Stimulated activated CD4-positive, alpha-beta T cell treated with anti-CD3 and anti-CD28 coated beads, Interleukin-1b, Interleukin-23, amount 100 ng/mL, for 1 hour (primary cell): ENCODE measurements at places on chromosomes 3 and 15.

DNA sequence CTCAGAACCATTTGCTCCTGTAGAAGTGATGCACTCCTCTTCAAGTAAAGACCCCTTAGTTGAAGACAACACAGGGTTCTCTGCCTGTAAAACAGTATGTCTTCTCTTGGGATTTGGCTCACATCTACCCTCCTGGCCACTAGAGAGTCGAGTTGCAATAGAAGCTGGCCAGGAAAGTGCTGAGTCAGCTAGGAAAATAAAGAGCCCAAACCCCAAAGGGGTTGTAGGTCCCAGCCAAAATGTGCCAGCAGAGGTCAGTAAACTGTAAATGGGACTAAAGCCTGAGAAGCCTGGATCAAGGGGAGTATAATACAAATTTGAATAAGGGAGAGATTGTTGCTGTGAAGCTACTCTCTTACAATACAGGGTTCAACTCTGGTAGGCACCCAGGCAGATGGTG is 37.2 kb upstream of the THBS1 start:
- no peak for DNase-seq

DNA sequence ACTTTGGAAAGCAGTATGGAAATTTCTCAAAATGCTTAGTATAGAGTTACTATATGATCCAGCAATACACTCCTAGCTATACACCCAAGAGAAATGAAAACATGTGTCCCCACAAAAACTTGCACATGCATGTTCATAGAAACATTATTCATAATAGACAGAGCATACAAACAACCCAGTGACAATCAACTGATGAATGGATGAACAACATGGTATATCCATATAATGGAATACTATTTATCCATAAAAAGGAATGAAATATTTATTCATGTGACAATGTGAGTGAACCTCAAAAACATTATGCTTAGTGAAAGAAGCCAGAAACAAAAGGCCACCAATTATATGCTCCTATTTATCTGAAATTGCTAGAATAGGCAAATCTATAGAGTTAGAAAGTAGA is 6.7 kb downstream of the MYH15 start:
- DNase-seq: no peak

DNA sequence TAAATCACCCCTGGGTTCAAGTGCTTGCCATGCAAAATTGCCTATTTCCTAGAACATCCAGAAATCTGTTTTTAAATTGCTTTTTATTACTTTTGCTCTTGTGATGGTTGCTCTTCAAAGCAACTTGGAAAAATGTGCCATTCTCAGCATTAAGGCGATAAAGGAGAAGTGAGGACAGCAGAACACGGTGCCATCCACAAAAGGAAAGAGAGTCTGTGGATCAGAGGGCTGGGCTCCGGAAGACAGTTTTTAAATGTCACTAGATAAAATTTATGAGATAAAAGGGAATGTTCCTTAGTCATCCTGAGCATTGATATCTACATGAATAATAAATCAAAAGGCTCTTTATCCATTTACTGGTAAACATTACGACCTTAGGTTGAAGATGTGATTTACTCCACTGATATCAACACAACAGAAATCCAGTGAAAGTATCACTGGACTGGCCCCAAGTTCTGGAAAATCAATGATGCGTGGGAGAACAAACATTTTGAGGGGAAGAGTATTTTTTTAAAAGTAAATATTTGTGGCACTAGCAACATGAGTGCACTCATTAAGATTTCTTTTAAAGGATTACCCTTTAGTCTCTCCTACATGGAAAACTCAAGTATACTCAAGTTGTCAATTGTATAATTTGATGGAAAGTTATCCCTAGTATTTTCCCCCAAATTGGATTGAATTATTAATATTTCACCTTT is 554.7 kb downstream of the FHIT start:
- no peak for DNase-seq

DNA sequence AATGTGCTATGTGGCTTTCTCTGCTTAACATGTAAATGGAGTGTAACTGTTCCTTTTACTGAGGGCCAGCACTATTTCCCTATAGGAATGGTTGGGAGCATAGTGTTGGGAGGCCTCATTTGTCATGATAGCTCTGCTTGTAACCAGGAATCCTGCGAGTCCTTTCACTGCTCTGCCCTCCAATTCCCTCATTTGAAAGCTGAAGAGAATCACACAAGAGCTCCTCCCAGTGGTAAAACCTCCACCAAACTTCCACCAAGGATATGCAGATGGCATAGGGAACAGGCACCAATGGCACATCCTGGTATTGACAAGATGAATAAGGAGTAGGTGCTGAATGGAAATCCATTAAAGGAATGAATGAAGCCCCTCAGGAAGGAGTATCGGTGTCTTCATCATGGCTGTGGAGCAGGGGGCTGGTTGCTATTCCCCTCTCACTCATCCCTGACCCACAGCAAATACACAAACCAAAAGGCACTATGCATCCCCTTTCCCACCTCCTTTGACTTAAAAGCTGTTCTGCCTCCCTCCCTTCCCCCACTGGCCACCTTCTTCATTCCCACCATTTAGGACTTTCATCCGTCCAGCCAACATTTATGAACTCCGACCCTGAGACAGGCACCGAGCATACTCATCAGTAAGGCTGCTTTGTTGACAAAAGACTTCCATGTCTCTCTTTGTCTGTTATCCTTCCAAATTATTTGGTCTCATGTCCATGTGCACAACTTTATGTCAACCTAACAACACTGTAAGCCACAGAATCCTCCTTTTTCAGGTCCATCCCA is 560.8 kb downstream of the FOXP1 start:
- no peak for DNase-seq
